ENCODE measurements at places on chromosomes 6 and 20.

- DNase-seq: no peak
Measured at GRCh38 chr6:34110610-34111009, 35.3 kb downstream of the GRM4 start.

GRCh38 chr6:69570106-69570505 lies 226.7 kb downstream of the LMBRD1 start:
- no peak for DNase-seq

GRCh38 chr6:83867527-83868161 lies 8.2 kb downstream of the CYB5R4 start:
- no peak for DNase-seq

GRCh38 chr6:137968901-137969300 lies 101.8 kb downstream of the TNFAIP3 start:
- no peak for DNase-seq

DNA sequence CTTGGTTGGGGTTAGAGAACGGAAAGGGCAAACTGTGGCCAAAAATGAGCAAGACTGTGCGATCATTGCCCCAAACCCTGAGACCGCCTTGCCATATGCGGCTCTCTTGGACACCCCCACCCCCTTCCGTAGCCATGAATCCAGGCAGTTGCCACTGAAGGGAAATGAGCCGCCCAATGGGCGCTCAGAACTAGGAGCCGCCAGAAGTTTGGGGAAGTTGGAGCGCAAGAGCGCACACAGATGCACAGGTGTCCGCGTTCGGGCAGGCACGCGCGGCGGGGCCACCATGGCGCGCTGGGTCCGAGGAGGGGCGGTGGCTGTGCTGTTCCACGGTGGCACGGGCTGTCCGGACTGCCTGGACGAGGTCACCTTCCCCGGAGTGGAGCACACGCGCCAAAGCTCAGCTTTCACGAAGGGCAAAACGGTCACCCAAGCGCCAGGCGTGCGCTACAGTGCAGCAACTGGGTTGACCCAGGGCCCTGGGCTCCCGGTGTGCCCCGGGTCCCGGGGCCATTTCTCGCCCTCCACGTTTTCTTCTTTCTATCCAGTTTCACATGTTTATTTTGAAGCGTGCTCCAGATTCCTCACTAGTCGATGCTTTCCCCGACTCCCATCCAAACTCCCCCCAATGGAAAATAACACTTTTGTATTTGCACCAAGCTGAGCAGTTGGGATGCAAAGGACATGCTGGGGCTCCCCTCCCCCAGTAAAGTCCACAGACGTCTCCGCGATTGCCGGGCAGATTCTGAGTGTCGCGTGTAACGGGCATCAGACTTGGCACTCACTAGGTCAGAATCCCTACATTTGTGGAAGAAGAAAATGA lies 906 bp upstream of the PDE10A start:
- no peak for DNase-seq

GRCh38 chr6:217048-217659 lies 75.1 kb upstream of the DUSP22 start:
- no peak for DNase-seq

GRCh38 chr6:167134448-167135328 lies 11.8 kb downstream of the CCR6 start:
- DNase-seq: no peak

DNA sequence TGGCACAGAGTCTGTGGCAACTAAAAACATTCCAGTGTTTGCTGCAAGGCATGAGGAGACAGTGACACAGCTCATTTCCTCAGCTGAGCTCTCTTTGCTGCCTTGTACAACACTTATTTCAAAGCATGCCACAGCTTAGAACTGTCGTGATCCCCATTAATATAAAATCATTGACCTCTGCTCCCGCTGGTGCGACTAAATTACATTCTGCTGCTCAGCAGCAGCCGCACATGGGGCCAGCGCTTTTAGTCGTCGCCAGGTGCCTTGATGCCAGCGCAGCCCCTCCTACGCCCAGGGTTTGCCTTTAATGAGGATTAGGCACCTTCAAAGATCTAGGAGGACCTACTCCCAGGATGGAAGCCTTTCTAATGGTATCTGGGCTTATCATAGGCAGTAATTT lies 717.9 kb upstream of the POU3F2 start:
- no peak for DNase-seq

- no peak for DNase-seq
Measured at GRCh38 chr6:43739642-43740091, 30.3 kb upstream of the VEGFA start.

GRCh38 chr6:149843051-149843633 lies 21.0 kb downstream of the LRP11 start:
- no peak for DNase-seq

GRCh38 chr6:33272275-33273128 lies 627 bp downstream of the RPS18 start:
- no peak for DNase-seq

- DNase-seq: no peak
Measured at GRCh38 chr6:14781772-14782525, 463.9 kb upstream of the JARID2 start.

GRCh38 chr6:15442467-15442866 lies 196.6 kb downstream of the JARID2 start:
- DNase-seq: no peak

- DNase-seq: no peak
Measured at GRCh38 chr20:10672624-10673127, 1.1 kb downstream of the JAG1 start.

DNA sequence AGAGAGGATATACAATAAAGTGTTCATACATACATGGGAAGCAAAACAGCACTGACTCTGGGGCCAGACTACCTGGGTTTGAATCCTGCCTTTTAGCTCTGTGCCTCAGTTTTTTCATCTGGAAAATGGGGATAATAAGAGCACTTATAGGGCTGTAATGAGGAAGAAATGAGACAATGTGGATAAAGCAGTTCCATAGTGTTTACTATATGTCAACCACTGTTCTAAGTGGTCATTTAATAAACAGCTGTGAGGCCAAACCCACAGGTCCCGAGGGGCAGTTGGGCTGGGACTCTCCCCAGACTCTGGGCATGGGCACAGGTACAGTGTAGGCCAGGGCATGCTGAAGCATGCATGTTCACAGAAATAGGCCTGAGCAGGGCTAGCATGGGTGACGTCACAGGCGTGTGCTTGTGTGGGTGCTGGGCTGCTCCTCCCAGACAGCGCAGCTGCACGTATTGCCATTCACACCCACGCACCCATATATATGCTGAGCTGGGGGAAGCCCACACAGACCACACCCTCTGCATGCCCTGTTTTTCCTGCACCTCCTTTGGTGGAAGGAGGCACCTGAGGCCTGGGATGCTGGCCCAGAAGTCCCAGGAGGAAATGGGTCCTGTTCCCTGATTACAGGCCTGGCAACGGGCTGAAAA lies 3.5 kb upstream of the PLCG1 start:
- no peak for DNase-seq

DNA sequence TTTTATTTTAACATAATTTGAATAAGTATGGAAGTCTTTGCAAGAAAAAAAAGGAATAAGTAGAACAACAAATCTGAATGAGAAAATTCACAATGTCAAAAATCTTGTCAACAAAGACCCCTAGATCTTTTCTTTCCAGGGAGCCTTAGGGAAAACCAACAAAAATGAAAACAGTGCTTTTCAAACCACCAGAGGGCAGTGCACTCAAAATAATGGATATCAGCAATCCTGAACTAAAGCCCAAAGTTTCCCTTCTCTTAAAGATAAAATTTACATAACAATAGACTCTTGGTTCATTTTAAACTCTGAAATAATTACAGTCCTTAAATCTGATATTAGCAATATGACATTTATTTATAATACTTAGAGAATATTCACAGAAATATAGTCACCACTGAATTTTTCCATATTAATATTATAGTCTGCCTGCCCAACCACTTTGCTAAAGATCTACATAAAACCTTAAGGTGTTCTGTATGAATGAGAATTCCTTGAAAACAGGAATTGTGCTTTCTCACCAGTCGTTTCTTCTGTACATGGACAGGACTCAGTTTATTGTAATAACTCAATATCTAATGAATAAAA lies 105.3 kb upstream of the BMP5 start:
- DNase-seq: no peak

DNA sequence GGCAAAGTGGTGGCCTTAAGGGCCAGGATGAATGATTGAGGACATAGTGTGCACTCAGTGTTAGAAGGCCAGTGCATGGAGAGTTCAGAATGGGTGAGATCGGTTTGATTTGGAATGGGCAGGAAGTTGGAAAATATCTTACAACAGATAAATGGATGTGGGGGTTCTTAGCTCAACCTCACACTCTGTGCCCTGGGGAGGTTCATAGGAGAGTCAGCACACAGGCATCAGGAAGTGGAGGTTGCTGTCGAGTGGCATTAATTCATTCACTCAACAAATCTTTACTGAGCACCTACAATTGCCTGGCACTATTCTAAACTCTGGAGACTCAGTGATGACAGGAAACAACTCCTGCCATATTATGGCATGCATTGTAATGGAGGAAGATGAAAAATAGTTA lies 313.7 kb upstream of the SUPT3H start:
- no peak for DNase-seq

DNA sequence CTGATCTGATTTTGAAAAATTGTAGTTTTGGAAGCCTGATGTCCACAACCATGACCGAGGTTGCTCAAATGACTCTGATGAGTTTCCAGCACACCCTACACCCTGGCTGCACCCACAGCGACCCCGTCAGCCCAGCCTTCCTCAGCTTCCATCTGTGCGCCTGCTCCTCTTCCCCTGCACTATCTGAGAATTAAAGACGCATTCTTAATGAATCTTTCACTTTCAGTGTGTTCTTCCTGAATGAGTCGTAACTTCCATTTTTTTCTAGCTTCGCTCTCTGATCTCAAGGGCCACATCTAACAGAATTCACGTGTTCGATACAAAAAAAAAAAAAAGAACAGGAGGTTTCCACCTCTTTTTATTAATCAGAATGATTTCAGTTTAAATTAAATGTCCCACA lies 21.3 kb upstream of the RREB1 start:
- no peak for DNase-seq

DNA sequence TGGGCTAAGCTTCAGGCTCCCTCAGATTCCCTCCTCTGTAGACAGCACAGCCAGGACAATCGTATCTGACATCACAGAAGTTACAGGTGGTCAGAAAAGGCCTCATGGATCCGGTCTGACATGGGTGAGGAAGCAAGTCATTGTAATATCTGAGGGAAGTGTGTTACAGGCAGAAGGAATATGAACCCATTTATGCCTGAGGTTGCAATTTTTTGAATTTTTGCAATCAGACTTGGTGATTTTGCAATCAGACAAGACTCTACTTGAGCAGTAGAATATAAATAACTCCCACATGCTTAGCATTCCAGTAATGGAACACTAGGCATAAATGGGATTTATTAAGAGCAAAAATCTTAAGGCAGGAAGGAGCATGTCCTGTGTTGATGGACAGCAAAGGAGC lies 52.1 kb downstream of the CBLN4 start:
- DNase-seq: no peak

GRCh38 chr6:158729906-158730540 lies 80.2 kb downstream of the SYTL3 start:
- DNase-seq: no peak

GRCh38 chr6:111779660-111780059 lies 93.6 kb downstream of the FYN start:
- DNase-seq: no peak

DNA sequence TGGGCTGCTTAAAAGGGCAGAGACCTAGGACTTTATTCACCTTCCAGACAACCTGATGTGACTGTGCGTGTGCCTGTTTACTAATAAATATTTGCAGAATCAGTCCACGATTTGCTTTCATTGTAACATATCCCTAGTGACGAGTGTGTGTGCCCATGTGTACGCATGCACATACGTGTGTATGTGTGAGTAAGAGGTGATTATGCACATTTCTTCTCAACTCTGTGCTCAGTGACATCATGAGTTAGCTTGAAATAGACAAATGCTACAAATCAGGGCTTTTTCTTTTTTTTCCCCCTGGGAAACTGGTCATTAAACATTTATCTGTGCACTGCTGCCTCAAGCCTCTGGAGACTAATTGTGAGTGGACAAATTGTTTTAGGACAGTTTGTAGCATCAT lies 242.6 kb upstream of the SOX4 start:
- DNase-seq: no peak

DNA sequence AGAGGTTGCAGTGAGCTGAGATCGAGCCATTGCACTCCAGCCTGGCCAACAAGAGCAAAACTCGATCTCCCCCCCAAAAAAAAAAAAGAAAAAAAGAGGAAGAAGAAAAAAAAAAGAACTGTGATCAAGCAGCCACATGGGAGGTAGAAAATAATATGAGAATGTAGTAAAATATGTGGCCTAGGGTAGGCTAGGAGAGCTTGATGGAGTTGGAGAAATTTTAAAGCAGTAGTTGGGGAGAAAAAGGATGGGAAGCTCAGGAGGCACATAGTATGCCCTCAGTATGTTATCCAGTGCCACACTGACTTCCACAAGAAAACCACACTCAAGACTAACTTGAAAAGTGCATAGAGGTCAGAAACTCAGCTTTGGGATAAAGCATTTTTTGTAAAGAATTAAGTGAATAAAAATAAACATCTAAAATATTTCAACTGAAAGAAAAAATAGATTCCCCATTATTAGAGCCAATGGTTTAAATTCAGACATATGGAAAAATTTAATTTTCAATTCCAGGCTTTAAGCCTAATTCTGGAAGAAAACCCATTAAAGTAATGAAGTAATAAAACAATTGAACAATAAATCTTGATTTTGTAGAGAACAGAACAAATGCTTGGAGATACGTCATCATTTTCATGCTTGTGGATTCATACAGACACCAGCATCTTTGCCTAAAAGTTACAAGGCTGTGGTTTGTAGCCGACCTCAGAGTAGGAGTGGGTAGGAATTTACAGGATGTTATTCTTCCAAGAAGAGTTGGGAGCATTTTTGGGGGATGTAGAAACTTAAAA lies 34.7 kb downstream of the PLEKHG1 start:
- no peak for DNase-seq

DNA sequence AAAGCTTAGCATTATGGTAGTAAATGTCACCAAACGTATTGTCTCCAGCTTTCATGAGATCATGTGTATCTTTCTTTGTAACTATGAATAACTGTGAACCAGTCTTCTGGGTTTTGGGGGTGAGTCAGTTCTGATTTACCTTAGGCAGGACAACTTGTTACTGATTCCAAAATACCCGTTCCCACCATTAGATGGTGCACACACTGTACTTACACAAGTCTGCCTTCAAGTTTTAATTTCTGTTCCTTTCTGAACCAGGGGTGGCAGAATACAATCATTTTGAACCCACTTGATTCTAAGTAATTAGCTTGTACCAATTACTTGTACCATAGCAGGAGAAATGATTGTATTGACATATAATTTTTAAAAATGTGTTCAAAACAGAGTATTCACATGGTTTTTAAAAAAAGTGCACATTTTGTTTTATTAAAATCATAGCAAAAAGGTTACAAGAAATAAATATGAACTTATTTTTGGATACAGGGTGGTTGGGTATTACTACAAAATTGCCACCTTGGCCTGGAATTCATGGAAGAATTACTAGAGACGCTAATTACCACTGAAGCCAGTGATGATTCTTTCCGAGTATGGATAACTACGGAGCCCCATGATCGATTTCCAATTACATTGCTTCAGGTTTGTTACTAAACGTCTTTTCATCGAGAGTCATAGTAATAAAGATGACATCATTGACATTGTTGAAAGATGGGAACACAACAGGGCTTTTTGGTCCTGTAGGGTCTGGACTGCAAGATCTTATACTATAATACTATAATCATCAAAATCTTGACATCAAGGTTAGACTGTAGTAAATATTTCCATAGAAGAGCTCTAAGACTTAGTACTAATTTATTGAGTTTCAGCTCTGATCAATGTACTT lies 75.2 kb upstream of the GLP1R start:
- DNase-seq: peak; percentile 14
